ENCODE measurements at places on chromosomes 12 and 14.

DNA sequence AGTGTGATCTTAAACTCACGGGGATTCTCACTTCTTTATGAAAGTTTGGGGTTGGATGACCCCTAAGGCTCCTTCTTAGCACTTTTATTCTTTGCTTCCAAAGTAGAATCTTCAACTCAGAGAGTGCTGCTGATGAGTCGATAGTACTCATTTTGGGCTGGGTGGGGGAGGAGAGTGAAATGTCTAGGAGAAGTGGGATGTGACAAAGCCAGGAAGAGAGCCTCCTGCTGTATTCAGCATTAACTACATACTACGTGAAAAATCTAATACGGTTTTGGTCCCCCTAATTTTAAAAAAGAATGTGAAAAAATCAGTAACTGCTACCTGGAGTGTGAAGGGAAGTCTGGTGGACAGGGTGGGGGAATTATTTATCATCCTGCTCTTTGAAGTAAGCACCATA, 148.3 kb downstream of the SAMD4A start:
- DNase-seq = no peak

DNA sequence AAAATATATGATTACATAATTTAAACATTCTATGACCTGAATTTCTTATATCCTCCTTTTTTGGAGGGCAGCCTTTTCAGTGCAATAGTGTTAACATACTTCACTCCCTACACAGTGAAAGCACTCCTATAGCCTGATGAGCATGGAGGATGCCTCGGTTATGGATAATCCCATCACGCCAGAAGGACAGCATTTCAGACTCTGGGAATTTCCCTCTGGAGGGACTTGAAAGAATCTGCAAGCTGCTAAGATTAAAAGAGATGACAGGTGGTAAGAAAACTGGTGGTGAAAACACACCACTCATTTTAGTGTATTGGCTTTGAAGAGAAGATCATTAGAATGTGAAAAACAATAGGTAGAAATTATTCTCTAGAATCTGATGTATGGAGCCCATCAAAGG, 99.3 kb upstream of the LMNTD1 start:
- DNase-seq = no peak

DNA sequence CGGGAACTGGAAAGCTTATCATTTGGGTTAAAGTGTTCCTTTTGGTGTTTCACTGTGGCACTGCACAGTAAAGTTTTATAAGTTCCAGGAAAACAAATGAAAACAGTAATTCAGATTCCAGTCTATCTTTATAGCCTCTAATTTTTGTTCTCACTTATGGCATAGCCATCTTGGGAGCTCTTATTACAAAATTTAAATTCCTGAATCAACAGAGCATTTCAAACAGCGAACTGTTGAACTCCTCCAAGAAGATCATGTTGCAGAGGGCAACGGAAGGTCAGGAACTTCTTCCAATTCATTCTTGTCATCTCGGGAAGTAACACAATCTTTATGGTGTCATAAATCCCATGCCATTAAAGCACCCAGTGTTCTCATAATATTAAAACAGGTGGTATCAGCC, 229.1 kb downstream of the KCNC2 start:
- DNase-seq = no peak

GRCh38 chr12:5432011-5432400, at the start of gene NTF3:
NTF3 (plus strand) TSS chr12:5432108; CDS start chr12:5432325, 217 bp downstream.
- peak; percentile 88 for DNase-seq

GRCh38 chr12:20624718-20625117, 70.4 kb upstream of the SLCO1C1 start:
- DNase-seq = peak; percentile 1

GRCh38 chr14:101294136-101294535, 267.2 kb upstream of the DIO3 start:
- no peak for DNase-seq

DNA sequence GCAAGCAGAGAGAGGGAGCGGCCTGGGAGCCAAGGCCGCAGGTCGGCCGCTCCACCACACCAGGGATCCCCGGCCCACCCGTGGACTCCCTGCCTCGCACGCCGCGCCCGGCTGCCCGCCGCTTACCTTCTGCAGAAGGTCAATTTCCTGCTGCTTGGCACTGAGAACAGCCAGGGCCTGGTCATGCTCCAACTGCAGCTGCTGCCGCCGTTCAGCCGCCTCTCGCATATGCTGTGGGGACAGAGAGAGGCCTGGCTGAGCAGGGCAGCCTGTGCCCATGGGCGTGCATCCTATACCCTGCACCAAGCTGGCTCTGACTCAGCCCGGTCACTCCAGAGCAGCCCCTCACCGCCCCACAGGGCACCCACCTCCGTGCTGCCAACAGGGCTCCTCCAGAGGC, 141.1 kb downstream of the PIWIL1 start:
- peak; percentile 47 for DNase-seq
